ENCODE measurements at places on chromosomes 12 and 14.

DNA sequence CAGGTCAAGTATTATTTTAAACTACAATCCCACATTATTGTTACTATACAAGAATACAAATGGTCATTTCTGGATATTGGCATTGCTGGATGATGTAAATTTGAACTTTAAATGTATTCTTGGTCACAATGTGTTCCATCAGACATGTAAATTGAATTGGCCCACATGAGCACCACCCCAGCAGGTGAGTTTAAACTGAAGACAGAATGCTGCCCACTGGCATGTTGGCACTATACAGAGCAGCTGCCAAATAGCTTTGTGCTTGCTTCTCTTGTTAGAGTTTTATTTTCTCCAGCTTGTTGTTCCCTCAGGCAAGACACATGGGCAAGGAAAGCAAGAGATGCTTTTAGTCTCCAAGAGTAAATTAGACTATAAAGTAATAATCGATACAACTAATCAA is 98.6 kb downstream of the C12orf50 start:
- DNase-seq = no peak

- no peak for DNase-seq
Measured at GRCh38 chr12:105365231-105365630, 34.7 kb downstream of the C12orf75 start.

GRCh38 chr14:103022002-103022684 is 35.2 kb downstream of the CDC42BPB start:
- no peak for DNase-seq

- no peak for DNase-seq
Measured at GRCh38 chr12:122867691-122868461, 28.0 kb downstream of the VPS37B start.

DNA sequence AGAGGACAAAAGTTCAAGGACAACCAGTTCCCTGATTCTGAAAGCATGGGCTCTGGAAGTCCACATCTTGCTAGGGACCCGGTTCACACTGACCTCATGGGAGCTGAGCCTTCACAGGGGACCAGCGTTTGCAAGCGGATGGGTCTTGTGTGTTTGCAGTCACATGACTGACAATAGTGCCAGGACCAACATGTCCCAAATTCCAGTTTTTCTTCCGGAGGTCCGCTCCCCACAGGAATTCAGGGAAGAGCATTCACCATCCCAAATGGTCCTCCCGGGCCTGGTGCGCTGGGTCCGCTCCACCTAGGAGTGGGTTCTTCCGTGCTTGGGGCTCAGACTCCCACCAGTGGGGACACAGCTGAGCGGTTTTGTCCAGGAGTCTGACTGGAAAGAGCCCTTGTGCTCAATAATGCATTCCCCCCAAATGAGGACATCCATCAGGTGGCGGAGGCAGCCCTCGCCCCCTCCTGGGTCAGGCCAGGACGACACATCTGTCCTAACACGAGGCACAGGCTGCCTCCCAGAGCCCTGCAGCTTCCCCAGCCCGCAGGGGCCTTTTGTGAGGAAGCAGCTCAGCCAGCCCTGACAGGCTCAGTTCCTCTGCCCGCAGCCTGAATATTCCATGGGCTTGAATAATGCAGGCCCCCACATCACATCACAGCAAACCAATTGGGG is 91.8 kb upstream of the BCL11B start:
- DNase-seq = no peak

DNA sequence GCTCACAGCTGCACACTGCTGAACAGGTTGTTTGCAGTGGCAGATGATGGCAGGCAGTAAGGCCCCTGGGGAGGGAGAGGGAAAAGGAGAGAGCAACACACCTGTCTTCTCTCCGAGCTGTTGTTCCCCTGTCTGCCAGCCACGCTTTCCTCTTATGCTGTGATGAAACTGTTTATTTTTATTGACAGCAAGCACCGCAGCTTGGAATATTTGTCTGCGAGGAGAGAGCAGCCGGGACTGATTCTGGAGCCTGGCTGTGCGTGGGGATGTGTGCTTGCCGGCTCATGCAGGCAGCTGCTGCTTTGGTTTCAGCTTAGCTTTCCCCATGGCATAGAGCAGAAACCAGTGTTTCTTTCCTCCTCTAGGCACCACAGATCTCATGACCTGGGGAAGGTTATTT is 58.7 kb upstream of the KCNA5 start:
- no peak for DNase-seq
